Cerebellar cortex (tissue), 1 donor: ENCODE measurements at places on chromosomes 12 and 14.

- DNase-seq: no peak
Measured at GRCh38 chr12:50740307-50740706, 23.6 kb upstream of the ATF1 start.

GRCh38 chr12:51475543-51475942 lies 50.9 kb downstream of the SLC4A8 start:
- no peak for DNase-seq

GRCh38 chr12:106878804-106879203 lies 76.9 kb upstream of the TMEM263 start:
- DNase-seq: no peak

DNA sequence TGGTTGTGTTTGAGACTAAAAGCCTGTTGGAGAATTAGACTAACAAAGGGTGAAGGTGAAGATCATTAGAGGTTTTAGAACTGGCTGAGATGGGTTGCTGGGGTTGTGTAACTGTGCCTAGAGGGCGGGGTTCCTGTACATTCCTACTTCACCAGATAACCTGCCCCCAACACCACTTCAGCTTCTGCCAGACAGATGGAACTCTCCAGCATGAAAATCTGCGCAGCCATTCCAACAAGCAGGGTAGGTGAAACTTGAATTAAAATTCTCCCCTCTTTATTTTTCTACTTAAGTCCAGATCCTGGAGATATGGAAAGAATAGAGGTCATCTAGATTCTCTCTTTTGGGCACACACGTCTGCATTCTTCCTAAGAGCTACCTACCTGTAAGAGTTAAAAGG lies 6.0 kb downstream of the FOXG1 start:
- DNase-seq: no peak

GRCh38 chr14:99756796-99757195 lies 36.4 kb upstream of the EML1 start:
- no peak for DNase-seq

DNA sequence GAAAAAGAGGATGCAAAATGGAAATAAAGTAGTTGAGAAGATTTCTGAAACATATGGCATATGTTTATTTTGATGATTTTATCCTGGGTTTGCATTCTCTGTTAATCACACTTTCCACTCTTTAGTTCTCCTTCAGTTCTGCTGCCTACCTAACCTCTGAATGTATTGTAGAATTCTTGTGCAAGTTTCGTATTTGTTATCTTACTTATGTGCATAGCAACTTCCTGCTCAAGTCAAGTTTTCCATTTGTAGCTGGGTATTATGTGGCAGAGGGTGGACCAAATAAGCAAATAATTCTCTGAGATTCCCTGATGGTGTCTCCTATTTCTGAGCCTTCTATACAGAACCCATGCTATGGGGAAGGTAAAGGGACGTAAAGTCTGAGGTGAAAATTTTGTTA lies 381.6 kb downstream of the FOXG1 start:
- DNase-seq: no peak

GRCh38 chr14:61077951-61078720 lies 97.1 kb downstream of the SLC38A6 start:
- DNase-seq: no peak

- no peak for DNase-seq
Measured at GRCh38 chr12:13609894-13610679, 371.3 kb downstream of the GRIN2B start.

DNA sequence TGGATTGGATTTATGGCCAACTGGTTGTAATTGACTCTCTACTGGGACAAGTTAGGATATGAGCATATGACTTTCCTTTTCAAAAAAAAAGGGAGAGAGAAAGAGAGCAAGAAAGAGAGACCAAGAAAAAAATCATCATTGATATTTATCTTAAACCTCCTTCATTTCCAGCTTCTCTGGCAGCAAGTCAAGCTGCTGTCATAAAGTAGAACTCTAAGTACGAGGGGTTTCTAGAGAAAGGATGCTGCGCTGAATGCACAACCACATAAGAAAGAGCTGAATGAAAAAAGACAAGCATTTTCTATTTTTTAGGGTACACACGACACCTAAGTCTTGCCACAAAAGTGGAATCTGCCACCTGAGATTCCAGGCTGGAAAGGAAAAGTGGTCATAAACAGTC lies 182.6 kb downstream of the SLC25A21 start:
- no peak for DNase-seq

DNA sequence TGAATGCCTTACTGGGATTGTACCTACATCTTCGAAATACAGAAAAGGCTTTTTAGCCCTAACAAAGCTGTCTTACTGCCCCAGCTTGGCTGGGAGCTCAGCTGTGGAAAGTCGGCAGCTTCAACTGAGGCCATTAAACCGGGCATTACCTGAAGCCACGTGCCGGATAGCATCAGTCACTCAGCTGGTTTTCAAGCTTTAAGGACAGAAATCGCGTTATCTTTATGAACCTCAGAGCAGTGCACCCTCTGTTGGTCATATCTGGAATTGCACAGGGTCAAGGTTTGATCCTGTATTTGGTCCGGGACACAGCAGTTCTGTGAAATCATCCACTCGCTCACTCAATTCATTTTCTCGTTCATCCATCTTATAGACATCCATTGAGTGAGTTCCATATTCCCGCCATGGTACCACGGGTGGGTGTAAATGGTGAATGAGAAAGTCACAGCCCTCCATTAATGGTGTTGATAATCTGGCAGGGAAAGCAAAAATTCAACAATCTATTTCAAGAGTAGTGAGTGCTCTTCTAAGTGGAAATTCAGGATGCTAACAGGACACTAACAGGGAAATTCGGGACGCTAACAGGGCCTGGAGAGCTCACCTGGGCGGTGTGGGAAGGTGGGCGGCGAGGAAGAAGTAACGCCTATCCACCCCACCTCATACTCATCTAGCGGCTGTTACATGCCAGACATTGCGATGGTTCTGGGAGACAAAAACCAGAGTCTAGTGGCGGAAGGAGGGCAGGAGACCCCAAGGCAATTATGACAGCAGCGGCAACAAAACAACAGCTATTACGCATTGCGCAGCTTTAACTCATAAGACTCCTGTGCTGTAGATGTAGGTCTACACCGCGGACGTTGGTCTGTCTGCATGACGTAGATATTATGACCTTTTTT lies 60.6 kb upstream of the TCL1A start:
- peak; percentile 52 for DNase-seq

GRCh38 chr14:104337351-104337750 lies 199.0 kb downstream of the KIF26A start:
- no peak for DNase-seq

DNA sequence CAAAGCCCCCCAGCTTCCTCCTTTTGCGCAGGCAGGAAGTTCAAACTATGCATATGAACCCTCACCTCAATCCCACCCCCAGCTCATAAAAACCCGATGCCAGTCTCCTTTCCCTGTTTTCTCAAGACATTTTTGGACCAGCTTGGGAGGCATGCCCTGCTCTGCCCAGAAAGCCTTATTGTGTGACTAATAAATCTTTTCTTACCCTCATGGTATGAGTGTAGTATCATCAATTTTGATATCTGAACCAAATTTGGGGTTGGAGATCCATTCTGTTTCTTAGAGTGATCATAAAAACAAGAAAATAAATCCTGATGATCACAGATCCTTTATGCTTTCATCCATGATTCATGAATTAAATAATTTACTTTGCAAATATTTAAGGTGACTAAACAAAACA lies 128.5 kb downstream of the ALG10B start:
- DNase-seq: no peak

DNA sequence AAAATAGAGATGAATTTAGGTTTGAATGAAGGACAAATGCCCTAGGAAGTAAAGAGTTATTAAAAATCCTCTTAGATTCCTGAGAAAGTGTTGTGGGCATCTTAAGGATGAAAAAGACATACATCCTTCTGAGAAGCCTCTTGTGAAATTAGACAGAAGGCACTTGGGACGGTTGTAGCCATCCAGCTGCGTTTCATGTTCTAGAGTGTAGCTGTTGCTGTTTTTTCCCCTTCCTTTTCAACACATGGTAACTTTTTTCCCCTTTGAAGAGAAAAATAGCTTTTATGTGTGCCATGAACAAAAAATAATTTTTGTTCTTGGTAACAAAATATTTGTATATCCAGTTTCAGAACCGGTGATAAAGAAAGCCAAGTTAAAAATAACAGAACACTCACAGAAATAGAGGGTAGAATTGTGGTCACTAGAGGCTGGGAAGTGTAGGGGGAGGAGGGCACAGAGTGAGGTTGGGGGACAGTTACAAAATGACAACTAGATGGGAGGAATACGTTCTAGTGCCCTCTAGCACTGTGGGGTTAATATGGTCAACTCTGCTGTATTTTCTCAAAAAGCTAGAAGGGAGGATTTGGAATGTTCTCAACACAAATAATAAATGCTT lies 58.4 kb downstream of the PTHLH start:
- no peak for DNase-seq

DNA sequence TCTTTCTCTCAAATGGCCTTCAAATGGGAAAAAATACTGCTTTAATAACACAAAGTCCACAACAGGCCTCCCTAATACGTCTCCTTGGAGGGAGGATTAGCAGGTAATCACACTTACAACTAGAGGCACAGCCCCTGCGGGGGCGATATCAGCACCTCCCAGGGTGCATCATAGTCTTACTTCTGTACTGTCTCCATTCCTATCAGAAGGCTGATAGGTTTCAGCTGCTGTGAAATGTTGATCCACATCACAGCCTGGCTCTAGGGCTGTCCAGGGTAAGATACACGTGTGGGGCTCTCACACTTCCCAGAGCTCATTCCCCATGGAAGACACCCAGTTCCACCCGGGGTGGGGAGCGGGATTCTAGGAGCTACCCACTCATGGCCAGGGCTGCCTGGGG lies 139.1 kb upstream of the SFSWAP start:
- no peak for DNase-seq

DNA sequence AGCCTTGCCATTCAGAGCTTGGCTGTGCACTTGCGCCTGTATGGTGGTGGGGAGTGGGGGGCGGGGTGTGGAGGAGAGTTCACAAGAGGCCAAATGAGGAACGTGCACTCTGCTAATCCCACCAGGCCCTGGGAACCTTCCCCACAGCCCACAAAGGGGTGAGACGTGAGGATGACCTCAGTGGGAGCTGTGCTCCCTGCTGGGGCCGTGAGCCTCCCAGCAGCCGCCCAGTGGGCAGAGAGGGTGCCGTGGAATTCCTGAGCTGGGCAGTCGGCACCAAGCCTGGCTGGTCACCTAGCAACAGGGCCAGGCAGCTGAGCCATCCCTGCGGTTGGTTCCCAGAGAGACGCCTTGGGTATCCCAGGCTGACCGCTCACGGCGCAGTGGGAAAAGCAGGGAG lies 53.7 kb downstream of the CCNK start:
- DNase-seq: no peak

GRCh38 chr14:96629558-96630222 lies 127.5 kb downstream of the PAPOLA start:
- DNase-seq: no peak

GRCh38 chr14:64676410-64677008 lies 27.7 kb upstream of the PLEKHG3 start:
- DNase-seq: no peak

DNA sequence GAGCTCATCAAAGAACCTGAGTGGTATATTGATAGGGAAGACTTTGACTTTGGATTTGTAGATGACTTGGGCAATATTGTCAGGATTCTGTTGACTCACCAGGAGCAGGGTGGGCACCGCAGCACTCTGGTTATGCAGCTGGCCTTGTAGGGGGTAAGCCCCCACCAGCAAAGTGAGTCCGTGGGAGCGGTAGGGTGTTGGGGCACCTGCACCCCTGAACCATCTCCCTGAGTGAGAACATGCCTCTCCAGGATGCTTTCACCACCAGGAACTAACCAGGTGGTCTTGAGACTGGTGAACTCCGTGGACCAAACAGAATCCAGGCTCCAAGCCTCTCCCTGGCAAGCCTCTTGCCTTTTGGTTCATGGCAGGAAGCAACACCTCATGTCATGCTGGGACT lies 44.0 kb upstream of the EIF5 start:
- no peak for DNase-seq

GRCh38 chr14:104020471-104020870 lies 65.0 kb upstream of the ASPG start:
- DNase-seq: no peak
